ENCODE measurements at places on chromosomes 11 and 22.

- DNase-seq = no peak
These were observed 79.7 kb upstream of the CARD18 start for GRCh38 chr11:105219269-105219668.

GRCh38 chr22:35900483-35901168, 128.0 kb downstream of the RBFOX2 start:
- DNase-seq = no peak

- no peak for DNase-seq
These were observed 7.7 kb downstream of the BIK start for GRCh38 chr22:43118024-43118849.

DNA sequence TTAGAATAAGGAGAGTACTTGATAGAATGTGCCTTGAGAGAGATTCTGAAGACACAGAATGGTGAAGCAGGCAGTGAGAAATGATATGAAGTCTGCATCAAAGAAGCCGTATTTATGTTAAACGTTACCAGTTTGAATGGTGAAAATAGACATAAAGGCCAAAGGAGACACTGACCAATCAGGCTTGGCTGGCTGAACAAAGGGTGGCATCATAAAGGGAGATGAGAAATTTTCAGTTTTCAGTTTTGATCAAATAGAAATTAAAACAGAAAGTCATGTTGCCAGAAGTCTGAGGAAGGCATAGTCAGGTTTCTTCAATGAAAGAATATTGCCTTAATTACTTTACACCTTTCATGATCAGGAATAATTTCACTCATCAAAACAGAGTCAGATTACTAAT, 6.6 kb downstream of the OR51F1 start:
- DNase-seq = no peak

Data from activated CD4-positive, alpha-beta T cell treated with anti-CD3 and anti-CD28 coated beads for 4 hours (primary cell).